ENCODE measurements at places on chromosomes 12 and 14.

DNA sequence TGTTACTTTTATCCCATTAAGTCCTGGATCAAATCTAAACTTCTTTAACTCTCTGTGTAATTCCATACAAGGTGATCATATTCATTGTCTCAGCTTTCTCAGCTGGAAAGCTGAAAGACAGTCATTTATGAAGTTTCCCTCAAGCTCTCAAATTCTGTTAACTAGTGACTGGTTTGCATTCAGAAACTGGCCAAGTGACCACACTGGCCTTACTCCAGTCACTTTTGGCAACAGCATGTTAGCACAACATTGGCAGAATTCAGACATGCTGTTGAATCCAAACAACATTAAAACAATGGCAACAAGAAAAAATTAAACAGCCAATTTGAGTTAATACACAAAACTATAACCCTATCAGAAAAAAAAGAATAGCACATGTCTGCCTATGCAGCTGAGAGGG is 343.3 kb downstream of the MDGA2 start:
- DNase-seq: no peak

DNA sequence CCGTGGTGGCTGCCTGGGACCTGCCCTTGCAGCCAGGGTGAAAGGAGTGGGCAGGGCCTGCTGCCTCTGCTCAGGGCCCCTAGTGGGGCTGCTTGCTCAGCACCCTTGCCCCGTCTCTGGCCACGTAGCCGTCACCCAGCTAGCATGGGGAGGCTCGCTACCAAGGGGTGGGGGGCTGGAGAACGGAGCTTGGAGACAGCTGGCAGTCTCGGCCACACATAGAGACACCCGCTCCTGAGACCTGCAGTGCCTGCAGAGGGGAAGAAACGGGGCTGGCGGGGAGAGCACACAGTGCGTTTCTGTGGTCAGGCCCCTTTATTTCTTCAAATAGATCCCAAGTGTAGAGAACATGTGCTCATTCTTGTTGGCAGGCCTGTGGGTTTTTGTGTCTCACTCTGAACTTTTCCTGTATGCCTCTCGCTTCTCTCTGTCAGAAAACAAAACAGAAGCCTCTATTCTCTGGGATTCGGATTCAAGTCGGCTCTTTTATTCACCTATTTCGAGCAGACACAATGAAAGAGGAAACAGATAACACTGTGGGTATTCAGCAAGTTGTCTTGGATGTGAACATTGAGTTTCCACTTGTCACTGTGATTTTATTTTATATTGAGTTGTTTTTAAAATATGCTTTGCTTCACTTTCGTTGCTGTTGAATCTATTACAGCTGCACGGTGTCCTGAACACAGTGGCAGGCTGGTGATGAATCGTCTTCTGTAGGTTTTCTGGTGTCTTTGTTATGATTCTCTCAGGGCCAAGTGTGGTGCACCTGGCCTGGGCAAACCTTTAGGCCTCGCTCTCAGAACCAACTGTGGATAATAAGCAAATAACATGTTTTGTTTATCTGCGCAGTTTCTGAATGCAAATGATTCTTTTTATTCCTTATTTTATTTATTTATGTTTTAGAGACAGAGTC is 26.5 kb downstream of the PACS2 start:
- no peak for DNase-seq

DNA sequence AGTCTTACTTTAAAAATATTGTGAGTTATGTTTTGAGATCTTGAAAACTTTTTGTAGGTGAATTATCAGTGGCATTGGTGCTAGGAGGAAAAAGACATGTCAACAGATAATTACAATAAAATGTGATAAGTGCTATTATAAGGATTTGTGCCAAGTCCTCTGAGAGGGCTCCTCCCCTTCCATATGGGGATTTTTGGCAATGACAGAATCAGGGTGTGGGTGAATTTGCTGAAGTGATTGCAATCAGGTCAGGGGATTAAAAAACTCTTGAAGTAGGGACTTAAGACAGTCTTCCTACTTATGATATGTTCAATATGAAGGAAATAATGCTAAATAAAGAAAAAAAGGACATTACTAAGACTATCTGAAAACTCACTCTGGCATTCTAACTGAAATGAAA is 122.5 kb downstream of the SLC15A5 start:
- no peak for DNase-seq

GRCh38 chr14:89014569-89014850 is 190.1 kb downstream of the TTC8 start:
- DNase-seq: no peak

- no peak for DNase-seq
These were observed 1093.2 kb downstream of the TMEM121 start for GRCh38 chr14:106619606-106620005.

DNA sequence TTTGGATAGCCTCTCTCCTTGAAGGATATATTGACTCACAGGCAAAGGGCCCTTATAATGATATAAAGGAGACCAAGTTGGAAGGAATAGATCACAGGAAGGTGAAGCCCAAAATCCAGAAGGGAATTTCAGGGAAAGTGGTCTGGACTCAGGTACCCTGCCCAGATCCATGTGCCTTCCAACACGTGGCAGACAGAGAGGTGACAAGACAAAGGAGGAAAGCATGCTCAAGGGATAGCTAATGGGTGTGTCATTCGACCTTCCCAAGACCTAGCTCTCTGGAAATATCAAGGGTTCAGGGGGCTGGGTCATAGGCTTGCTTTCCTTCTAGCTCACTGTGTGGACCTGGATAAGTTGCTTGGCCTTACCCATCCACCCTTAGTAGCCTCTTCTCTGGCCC is 214.3 kb downstream of the ZFP36L1 start:
- no peak for DNase-seq

- DNase-seq: no peak
These were observed 6.8 kb upstream of the UNC119B start for GRCh38 chr12:120703311-120703942.

DNA sequence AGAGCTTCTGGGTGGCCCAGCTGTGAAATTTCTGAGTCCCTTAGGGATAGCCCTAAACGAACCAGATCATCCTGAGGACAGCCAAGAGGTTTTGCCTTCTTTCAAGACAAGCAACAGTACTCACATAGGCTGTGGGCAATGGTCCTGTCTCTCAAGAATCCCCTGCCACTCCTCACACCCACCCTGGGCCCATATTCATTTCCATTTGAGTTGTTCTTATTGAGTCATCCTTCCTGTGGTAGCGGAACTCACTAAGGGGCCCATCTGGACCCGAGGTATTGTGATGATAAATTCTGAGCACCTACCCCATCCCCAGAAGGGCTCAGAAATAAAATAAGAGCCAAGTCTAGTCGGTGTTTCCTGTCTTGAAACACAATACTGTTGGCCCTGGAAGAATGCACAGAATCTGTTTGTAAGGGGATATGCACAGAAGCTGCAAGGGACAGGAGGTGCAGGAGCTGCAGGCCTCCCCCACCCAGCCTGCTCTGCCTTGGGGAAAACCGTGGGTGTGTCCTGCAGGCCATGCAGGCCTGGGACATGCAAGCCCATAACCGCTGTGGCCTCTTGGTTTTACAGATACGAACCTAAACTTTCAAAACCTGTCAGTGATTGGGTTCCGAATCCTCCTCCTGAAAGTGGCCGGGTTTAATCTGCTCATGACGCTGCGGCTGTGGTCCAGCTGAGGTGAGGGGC is 38.9 kb downstream of the DAD1 start:
- no peak for DNase-seq

DNA sequence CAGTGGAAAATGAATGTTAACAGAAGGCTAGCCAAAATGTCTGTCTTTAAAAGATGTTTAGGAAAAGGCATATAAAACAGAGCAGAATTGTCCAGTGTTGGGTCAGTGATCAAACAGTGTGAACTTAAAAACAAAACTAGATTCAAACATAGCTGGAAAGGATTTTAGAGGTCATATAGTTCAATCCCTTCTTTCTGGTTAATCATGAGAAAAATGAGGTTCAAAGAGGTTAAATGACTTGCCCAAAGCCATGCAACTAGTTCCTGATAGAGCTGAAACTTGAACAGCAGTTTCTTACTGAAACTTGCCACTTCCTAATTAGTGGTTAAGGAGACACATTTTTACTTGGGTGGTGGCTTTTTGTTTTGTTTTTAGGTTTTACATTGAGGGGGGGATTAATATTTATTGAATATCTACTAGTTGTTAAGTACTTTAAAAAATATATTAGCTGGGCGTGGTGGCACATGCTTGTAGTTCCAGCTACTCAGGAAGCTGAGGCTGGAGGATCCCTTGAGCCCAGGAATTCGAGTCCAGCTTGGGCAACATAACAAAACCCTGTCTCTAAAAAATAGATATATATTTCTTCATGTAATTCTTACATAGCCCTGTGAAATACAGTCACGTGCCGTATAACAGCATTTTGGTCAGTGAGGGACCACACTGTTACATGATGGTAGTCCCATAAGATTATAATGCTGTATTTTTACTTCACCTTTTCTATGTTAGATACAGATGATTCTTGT is 20.4 kb downstream of the ACVR1B start:
- DNase-seq: no peak

- DNase-seq: no peak
These were observed 47.5 kb upstream of the DYNC1H1 start for GRCh38 chr14:101916816-101917412.

- DNase-seq: no peak
These were observed 187.1 kb downstream of the KITLG start for GRCh38 chr12:88393017-88393767.

DNA sequence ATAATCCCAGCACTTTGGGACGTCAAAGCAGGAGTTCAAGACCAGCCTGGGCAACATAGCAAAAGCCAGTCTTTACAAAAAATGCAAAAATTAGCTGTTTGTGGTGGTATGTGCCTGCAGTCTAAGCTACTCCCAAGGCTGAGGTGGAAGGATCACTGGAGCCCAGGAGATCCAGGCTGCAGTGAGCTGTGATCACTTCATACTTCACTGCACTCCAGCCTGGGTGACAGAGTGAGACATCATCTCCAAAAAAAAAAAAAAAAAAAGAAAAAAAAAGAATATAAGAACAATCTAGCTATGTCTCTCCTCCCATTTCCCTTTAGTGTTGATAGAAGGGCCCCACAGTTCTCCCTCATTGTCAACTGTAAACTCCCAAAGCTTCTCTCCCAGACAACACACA is 3.5 kb upstream of the BCAT1 start:
- no peak for DNase-seq

GRCh38 chr14:102795060-102795925 is 18.0 kb downstream of the TRAF3 start:
- DNase-seq: no peak

DNA sequence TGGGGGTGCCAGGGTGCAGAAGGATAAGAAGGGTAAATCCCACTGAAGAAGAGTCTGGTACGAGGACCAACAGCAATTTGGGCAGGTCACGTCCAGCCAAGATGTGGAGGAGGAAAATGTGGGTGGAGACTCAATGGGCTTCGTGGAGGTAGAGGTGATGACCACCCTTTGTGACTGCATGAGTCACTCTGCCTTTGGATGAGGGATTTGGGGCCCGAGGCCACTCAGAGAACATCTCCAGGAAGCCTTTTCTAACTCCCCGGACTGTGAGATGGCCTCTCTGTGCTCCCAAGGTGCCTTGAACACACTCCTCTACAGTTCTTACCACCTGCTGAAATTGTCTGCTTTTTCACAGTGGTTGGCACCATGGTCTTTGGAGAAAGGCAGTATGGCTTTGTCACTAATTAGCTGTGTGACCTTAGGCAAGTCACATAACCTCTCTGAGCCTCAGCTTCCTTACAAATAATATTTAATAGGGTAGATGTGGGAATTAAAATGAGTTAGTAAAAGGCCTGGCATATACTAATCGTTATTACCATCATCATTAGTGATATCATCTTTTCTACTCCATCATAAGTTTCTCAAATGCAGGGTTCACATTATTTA is 67.0 kb upstream of the ARHGAP5 start:
- no peak for DNase-seq

DNA sequence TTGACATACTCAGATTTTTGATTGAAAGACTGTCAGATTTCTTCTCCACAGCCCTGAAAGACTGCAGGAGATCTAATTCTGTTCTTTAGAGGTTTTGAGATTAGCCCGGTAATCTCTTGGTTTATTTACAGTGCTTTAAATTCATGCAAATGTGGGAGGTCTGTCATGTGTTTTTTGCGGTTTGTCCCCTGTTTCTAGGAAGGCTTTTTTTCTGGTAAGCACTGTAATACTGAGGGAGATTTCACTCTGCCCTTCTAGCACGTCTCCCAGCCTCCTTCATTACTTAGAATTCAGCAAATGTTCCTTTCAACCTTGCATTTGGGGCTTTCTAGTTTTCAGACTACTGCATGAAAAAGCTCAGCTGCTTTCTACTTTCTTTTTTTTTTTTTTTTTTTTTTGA is 31.1 kb downstream of the GPHN start:
- no peak for DNase-seq

DNA sequence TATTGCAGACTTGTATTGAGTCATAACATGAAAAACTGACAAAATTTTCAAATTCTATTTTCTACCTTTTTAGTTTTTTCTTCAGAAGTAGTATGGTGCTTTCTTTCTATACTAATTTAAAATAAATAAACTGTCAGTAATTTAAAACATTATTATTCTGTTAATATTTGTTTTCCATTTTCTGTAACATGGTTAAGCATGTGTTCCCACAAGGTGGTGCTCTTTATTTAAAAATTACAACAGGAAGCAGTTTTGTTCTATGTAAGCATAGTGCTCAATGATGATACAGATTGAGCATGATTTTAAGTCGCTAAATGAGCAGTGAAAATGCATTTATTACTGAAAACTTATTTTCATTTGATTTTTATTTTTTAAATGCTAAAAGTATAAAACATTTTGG is 114.6 kb downstream of the PPFIA2 start:
- DNase-seq: no peak

DNA sequence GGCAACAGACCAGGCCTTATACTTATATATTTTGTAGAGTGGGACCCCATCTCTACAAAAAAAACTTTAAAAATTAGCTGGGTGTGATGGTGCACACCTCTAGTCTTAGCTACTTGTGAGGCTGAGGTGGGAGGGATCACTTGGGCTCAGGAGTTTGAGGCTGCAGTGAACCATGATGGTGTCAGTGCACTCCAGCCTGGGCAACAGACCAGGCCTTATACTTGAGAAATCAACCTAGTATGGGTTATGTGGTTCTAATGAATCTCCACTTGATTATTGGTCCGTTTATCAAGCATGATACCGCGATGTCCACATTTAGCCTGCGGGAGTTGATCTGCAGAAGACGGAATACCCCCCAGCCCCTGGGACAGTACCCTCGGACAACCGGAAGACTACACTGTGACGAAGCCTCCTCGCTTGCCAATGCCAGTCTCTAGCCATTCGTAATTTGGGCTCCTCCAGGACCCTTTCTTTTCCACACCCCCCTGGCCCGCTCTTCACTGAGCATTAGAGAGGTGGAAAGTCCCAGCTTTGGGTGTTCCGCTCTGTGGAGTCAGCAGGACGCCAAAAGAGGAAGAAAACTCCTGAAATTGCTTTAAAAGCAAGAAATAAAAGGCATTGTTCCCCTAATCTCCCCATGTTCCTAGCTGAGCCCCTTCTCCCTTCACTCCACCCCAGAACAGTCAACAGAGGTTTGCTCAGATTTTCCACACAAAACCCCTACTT is 19.4 kb downstream of the LTBP2 start:
- DNase-seq: no peak

- no peak for DNase-seq
These were observed 216.1 kb downstream of the TMEM121 start for GRCh38 chr14:105742531-105742848.

DNA sequence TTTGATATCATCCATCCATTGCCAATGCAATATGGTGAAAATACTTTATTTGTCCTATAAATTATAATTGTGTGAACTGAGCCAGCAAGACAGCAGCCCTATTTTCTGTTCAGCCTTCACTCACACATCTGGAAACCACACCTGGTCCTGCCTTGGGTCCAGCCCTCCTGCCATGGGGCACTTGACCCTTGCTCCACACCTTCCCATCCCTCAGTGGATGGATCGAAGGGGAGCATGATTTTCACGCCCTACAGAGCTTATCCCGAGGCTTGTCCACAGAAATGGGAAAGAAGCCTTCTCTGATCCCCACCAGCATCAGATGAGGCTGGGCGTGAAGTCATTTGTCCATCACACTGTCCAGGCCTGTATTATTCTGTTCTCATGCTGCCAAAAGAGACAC is 10.1 kb downstream of the TMEM132D start:
- DNase-seq: no peak

Measured in NCI-H187 (cell line).